ENCODE measurements at places on chromosomes 11 and 22. TPM values are rescaled to one million over a fixed set of nuclear protein-coding genes. Genes with fewer than 3 reads are reported as not detected.

DNA sequence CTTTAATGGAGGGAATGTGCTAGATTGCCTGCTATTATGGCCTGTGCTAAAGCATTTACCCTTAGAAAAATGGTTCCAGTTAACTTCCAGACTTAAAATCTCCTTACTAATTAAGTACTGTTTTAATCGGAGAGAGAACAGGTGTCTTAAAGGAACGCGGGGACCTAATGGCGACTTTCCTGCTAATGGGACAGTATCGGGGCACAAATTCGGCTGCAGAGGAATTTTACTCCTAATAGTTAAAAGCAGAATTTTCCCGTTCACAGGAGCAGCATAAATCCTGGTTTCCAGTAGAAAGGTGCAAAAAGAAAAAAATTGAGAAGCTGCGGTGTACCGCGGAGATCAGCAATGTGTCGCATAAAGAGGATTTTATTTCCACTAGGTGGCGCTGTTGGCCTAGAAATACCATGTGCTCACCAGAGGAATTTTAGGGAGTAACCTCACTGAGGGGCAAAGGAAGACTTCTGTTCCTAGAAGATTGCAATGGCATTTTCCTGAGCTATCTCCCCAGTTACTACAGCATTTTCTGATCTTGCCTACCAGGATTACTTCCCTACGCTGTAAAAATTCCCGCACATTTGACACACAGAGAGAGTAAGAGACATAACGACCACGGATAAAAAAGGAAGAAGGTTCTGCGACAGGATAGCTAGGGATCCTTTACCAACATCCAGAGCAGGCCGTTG, 44.5 kb downstream of the ZNF280B start:
- DNase-seq: no peak

The ROBO4 gene
- 15.9 TPM for total RNA-seq

GRCh38 chr22:22506736-22507135, 1.8 kb downstream of the ZNF280B start:
- DNase-seq: no peak

The RRP7A gene
- total RNA-seq: 25.5 TPM

- no peak for DNase-seq
Observed at GRCh38 chr11:95506777-95507176, 275.8 kb upstream of the SESN3 start.

GRCh38 chr11:119193626-119194025, 8.4 kb downstream of the NHERF4 start:
- DNase-seq: no peak

DNA sequence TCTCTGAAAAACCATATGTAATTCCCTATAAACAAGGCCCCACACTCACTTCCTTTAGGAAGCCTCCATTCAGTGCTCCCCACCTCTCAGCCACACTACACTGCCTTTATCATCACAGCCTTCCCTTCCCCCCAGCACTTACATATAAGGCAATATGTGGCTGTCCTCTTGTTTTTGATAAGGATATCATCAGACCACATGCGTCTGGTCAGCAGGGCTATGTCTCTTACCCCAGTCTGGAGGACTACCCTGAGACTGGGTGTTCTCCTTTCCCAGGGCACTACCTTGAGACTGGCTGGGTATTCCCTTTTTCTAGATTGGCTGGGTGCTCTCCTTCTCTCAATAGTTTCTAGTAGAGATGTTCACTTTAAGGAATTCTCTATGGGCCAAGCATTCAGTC, 7.8 kb downstream of the KCNE3 start:
- no peak for DNase-seq

GRCh38 chr11:120793150-120793549, 230.8 kb upstream of the TBCEL start:
- DNase-seq: no peak

GRCh38 chr22:47218671-47219070, 456.2 kb downstream of the TBC1D22A start:
- no peak for DNase-seq

GRCh38 chr11:8293171-8293570, 29.5 kb upstream of the LMO1 start:
- DNase-seq: no peak

DNA sequence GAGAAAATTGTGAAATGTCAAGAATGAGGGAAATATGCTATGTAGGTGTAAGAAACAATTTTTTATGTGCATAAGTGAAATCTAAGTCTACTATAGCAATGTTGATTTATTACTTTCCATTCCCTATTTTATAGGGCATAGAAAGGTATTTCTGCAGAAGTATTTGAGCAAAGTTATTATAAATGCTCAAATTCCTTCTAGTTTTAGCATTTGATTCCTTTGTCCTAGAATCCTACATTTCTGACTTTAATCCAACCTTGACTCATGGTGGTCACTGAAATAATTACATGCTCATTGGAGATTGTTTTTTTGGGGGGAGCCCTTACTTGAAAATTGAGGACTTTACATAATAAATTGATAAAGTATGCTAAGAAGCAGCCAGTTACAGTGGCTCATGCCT, 716.6 kb upstream of the LUZP2 start:
- DNase-seq: no peak

DNA sequence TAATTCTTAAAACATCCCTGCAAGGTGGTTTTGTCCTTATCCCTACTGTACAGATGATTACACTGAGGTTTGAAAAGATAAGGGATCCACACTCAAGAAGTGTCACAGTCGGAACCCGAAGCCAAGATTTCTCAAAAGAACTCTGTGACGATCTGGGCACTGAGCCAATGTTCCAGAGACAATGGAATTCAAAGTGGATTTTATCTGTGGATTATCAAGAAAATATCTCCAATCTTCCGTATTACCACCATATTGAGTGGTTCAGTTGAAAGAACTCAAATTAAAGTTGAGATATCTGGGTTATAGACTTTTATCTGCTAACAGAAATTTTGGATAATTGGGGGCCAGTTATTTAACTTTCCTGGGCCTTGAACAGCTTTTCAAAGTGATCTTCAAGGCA, 100.0 kb upstream of the GRAMD1B start:
- DNase-seq: no peak

The VPREB1 gene
- not detected for total RNA-seq

The ZNF215 gene
- total RNA-seq: 0.24 TPM

The TRABD gene
- total RNA-seq: 20.1 TPM

The TOMT gene
- not detected for total RNA-seq

The P2RX3 gene
- total RNA-seq: 0.48 TPM

The RASSF10 gene
- 0.08 TPM for total RNA-seq

GRCh38 chr11:459511-460220, 9.6 kb downstream of the PTDSS2 start:
- no peak for DNase-seq

GRCh38 chr11:111010391-111011274, 234.9 kb upstream of the POU2AF2 start:
- no peak for DNase-seq

DNA sequence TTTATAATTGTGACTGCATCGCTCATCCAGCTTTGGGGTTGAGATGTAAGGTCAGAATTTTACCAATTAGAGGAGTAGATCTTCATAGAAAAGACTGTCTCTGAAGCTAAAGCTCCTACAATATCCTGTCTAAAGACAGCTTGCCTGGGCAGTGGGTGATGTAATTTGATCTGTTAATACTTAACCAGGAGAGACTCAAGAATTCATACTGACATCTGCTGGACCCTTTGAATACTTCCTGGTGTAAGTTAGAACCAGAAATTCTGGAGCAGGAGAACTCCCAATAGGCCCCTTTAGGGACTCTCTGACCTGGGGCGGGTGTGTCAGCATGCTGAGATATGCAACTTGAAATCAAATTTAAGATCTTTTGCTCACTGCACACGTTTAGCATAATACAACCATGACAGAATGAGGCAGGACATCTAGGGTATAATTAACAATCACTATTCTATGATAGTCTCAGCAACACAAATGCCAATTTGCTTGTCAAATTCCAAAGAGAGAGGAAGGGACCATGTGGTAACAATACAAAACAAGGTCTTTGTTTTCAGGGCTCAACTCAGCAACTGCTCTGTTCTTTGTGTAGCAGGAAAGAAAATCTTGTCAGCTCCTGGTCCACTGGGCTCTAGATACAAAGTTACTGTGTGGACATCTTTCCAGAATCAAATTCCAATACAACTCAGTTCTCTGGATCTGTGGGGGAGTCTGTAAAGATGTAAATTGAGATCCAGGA, 143.9 kb downstream of the INSC start:
- DNase-seq: no peak

- DNase-seq: no peak
Observed at GRCh38 chr11:82901922-82902485, 468 bp downstream of the DDIAS start.

DNA sequence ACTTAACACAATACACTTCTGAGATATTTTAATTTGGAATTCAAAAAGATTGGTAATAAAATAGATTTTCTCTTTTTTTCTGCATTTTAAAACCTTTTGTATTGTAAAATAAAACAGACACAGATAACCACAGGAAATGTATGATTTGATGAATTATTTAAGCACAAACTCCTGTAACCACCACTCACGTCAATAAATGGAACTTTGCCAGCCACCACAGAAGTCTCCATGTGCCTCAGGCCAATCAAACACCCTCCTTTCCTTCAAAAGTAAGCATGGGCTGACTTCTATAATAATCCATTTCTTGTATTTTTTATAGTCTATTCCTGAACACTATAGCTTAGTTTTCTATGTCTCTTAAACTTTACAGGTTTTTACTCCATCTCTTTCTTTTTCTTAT, 721.7 kb downstream of the DLG2 start:
- DNase-seq: no peak

DNA sequence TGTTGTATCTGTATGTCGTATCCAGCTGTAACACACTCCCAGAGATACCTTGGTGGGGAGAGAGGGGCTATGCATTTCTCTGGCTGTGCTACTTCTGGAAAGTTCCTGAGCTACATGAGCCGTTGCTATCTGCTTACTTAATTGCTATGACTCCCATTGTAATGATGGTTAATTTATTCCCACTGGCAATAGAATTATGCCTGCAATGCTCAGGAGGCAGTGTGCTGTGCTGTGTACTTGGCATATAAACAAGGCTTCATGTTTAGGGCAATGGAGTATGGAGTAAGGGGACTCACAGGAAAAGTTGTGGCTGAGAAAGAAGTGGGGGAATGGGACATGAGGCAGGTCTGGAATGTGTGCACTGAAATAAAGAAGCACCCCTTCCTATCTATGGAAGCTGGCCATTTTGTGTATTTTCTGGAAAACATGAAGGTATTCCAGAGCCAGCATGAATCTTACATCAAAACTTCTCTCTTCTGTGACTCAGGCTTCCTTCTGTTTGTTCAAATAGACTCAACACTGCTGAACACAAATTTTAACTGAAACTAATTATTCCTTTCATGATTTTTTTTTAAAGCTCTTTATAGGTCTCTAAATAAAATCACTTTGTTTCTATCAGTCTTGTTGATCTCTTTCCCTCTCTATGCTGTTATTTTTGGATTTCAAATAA, 40.6 kb downstream of the CD44 start:
- no peak for DNase-seq

Measured in cardiac septum (tissue), 1 donor.